Liver (tissue), 10 donors: ENCODE measurements at places on chromosomes 11 and 22. TPM values are rescaled to one million over a fixed set of nuclear protein-coding genes. Genes with fewer than 3 reads are reported as not detected.
A peak's percentile ranks its signal among the peaks of the same experiment; 100 is the strongest.

- no peak for DNase-seq
Observed at GRCh38 chr22:49179886-49180682, 647.6 kb downstream of the BRD1 start.

GRCh38 chr11:93585758-93586157 is 42.6 kb upstream of the SMCO4 start:
- no peak for DNase-seq

DNA sequence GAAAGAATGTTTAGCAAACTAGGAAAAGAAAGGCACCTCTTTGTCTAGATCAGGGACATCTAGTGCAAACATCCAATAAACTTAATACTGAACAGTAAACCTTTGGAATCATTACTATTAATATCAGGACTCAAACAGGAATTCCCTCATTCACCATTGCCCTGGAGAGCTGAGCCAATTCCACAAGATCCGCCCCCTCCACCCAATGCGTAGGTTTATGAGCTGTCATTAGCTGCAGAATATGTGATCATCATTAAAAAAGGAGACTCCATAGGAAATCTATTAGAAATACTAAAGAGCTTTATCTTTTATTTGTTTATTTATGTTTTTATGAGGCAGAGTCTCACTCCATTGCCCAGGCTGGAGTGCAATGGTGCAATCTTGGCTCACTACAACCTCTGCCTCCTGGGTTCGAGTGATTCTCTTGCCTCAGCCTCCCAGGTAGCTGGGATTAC is 5.5 kb downstream of the IL17REL start:
- no peak for DNase-seq

GRCh38 chr11:8192016-8192895 is 23.4 kb upstream of the RIC3 start:
- peak; percentile 78 for DNase-seq

- peak; percentile 55 for DNase-seq
Observed at GRCh38 chr11:2886191-2886894, 768 bp upstream of the CDKN1C start.

GRCh38 chr11:123976770-123977560 is 616 bp downstream of the OR10S1 start:
- no peak for DNase-seq

DNA sequence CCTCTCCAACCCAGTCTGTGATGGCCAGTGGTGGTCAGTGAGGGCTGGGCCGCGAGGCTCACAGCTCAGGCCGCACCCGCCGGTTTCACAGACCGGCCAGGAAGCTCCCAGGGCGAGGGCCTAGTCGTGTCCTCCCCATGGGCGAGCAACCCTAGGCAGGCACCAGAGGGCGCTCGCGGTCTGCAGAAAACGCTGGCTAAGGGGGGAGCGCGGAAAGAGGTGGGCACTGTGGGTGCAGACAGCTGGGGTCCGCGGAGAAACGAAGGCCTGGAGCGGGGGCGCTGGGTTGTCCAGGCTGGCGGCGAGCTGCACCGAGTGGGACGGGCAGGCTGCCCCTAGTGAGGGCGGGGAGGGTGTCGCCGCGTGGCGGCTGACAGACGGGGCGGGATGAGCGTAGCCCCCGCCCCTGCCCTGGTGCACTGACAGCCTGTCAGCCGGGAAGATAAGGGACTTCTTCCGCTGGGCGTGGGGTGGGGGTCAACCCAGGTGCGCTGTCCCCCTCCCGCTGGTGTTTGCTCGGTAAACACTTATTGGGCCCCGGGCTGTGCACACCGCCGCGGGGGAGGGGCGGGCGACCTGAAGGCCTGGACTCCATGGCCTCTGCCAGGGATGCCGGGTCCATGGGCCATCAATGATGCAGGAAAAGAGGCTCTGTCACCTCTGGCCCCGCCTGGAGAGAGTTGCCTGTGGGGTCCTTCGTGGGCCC is 7.5 kb downstream of the GP1BB start:
- peak; percentile 88 for DNase-seq

GRCh38 chr11:27388001-27388400 is 25.0 kb upstream of the CCDC34 start:
- no peak for DNase-seq

GRCh38 chr11:76721755-76722677 is 51.5 kb upstream of the LRRC32 start:
- DNase-seq, result peak; percentile 90

DNA sequence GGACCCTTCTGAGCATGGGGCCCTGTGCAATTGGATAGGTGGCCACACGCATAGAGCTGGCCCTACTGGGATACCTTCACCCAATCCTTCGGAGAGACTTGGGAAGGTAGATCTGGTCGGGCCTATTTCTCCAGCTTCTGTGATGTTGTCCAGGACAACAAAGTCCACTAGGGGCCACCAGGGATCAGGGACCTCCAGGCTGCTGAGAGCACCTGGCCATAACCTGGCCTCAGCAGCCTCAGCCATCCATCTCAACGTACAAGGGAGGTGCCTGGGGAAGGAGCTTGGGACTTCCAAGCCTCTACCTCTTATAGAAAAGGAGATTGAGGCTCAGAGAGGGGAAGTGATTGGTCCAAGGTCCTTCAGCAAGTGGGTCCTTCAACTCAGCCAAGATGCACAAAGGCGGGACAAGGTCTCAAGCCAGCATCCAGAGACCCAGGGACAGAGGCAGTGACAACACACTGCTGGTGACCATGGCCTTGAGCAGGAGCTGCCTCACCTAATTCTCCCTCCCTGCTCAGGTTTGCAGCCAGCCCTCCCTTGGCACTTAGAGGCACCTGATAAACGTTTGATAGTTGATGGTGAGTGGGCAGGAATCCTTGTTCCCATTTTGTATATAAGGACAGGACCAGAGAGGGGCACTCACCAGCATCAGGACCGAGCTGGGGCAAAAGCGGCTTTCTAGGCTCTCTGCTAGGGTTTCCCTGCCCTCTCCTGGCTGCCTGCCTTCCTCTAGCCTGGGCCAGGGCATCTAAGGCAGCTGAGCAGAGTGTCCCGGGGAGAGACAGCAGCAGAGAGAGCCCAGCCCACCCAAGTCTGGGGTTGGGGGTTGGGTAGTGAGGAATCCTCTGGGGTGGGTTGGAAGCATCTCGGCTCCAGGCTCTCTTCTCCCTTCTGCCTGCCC is 4.5 kb downstream of the RAC2 start:
- no peak for DNase-seq

DNA sequence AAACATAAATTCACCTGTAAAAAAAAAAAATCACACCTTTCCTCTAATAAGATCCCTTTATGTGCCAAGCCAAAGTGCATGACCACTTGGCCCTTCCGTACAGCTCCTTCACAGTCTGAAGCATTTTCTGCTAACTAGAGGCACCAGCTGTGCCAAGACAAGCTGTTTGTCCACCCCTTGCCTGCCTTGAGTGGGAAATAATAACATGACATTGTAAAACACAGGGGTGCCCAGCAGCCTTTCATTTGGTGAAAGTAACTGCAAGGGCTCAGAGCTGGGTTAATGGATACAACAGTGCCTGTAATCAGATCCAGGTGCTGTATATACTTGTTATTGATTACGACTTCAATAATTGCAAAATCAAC is 59.2 kb downstream of the DDIAS start:
- DNase-seq, result no peak

GRCh38 chr11:86464509-86465221 is 90.0 kb downstream of the CCDC81 start:
- DNase-seq, result no peak

GRCh38 chr11:76230392-76230791 is 24.1 kb upstream of the WNT11 start:
- DNase-seq, result no peak

DNA sequence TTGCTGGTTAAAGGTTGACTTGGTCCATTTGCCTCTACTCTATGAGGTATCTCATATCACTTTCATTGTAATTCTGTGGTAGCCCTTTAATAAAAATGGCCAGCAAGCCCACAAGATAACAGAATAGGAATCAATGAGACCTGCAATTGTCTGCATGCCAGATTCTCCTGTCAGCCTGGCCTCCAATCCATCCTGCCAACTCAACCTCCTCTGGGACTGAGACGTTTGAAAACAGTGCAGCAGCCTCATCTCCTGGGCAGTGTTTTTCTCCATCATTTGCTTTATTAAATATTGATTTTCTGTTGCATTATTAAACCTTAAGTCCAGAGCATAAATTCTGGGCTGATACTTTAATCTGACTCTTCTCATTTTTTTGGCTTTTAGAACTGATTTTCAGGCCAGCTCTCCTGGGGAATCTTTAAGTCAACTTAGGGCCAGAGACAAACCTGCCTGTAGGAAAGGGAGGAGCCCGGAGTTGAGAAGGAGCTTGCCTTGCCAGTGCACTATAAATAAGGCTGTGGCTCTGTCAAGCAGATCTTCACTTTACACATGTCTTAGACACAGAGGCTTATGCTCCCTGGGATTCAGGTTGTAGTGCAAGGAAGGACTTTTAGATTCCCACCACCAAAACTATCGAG is 798.0 kb downstream of the NTM start:
- DNase-seq, result no peak

DNA sequence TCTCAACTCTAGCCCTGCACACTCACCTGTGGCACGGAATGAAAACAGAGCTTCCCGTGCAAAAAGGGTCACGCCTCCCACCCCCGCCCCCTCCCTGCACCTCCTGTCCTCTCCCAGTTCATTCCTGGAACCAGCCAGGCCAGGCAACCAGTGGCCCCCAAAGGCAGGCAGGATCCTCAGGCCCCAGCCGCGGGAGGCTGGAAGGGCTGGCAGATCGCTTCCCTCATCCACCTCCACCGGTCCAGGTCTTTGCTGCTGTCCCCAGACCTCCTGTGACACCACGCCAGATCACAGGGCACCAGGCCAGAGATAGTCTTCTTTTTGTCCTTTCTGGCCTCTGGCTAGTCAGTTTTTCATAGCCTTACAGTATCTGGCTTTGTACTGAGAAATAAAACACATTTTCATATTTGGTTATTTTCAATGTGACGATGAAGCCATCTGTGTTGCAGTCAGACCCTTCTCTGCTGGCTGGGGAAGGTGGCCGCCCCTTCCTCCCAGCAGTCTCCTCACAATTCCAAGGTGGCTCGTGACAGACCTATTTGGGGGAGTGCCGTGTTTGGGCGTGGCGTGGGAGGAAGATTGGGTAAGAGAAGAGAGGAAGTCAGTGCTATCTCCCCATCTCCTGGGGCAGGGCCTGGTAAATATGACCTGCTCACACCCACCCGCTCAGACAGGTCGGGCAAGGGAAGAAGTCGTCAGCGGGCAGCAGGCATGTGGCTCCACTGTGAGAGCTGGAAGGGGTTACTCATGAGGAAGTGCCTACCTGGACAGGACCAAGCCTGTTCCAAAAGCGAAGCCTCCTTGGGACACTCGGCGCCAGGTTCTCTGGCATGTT is 9.1 kb downstream of the SSH3 start:
- DNase-seq, result no peak

DNA sequence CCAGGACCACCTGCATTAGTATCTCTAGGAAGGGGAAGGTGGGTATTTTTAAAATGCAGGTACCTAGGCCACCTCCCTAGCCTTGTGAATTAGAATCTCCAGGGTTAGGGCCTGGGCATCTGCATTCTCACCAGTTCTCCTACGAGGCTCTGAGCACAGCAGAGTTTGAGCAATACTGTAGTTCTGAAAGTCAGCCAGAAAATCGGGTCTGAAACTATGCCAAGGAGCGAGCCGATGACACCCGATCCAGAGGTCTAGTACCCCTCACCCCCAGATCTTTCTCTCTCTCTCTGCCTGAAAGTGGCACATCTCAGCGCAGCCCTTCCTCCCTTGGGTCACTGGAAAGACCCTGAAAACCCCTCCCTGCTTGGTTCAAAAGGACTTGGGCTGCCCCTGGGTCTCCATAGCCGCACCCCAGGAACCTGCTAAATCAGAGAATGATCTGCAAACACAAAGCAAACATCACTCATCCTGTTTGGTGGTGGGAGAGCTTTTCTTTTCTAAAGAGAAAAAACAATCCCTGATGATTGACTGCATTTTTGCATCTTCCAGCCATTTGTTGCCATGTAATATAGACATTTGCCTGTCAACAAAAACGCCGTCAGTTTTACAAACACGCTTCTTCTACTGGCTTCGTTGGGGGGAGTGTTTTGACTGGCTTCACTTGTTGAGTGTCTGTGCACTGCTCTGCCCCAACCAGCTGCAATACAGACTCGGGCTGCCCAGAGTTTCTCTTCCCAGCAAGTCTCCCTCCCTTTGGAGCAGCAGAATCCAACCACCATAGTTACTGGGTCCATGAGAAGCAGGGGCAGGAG is 229.9 kb downstream of the MN1 start:
- no peak for DNase-seq

DERL3 gene
- total RNA-seq, result 4.5 TPM

CRYBB2 gene
- not detected for total RNA-seq

CFL1 gene
- 184 TPM for total RNA-seq

TREH gene
- total RNA-seq, result 0.50 TPM

CDON gene
- total RNA-seq, result 7.1 TPM

IL18 gene
- 5.2 TPM for total RNA-seq

OR10A2 gene
- not detected for total RNA-seq

LINC01488 gene
- total RNA-seq, result 0.05 TPM
